SHP77 treated with DMSO at 0.1 percent for 48 hours (cell line): ENCODE measurements at places on chromosomes 4 and X.

- DNase-seq = no peak
Measured at GRCh38 chr4:187175197-187175596, 451.5 kb upstream of the FAT1 start.

DNA sequence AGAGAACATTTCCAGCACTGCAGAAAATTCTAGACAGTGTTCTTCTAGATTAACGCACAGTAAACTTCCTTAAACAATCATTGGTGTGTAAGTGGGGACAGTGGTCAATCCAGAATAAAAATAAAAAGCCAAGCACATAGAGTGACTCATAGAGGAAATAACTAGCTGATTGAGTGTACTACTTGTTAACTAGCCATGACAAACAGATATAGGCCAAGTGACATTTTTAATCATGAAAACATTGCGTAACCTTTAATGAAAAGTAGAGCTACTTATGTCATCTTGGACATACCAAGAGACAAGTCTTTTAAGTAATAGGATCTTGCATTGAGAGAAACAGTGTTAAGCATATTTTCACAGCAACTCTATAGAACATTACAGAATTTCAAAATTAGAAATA, 233.9 kb upstream of the MAB21L2 start:
- DNase-seq = no peak

DNA sequence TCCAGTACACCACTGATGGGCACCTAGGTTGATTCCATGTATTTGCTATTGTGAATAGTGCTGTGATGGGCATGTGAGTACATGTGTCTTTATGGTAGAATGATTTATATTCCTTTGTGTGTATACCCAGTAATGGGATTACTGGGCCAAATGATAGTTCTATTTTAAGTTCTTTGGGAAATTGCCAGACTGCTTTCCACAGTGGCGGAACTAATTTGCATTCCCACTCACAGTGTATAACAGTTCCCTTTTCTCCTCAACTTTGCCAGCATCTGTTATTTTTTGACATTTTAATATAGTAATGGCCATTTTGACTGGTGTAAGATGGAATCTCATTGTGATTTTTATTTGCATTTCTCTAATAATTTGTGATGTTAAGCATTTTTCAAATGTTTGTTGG, 25.9 kb downstream of the CC2D2A start:
- DNase-seq = no peak

DNA sequence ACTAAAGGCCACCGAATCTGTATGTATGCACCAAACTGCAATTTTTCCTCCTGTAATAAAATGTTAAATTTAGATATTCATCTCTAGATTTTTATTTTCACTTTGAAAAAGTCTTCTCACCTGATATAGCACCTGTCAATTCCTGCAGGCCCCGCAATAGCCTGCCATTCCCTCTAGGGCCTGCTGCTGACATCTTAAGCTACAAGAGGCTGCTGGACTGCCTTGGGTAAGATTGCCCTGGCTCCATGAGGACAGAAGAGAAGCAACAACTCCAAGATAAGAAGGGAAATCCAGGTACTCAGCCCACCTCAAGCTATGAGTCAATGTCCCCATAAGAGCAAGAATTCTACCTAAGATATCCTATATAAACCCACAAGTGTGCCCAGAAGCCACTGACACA, 230.2 kb upstream of the AGTR2 start:
- DNase-seq = no peak

- DNase-seq = no peak
Measured at GRCh38 chr4:19285146-19285545, 966.6 kb upstream of the SLIT2 start.

DNA sequence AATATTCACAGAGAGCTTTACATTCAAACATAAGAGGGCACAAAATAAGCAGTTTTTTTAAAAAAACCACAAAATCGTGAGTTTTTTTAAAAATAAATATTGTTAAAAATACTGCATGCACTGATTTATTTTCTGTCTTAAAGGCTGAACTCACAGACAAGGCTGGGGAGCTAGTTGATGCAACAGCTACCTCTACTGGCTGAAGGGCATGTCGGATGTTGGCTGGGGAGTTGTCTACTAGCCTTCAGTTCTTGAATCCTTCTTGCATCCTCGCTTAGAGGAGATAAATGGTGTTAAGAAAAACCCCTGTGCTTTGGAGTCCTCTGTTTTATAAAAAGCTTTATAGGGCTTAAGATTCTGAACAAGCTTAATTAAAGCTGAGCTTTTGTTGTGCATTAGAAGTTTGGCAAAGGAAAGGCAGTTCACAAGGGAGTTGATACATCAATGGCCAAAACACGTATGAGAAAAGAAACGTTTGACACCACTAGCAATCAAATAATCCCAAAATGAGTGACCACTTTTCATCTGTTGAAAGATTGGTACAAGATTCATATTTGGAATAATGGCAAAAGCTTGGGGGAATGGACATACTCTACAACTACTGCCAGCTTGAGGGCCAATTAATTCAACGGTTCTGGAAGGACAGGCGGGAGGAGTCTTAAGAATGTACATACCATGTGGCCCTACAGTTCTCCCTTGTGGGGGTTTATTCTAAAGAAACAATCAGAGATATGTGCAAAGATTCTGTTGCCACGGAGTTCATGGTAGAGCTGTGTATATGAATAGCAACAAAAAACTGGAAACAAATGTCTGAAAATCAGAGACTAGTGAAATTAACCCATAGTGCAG, 94.7 kb downstream of the SEL1L3 start:
- no peak for DNase-seq

GRCh38 chr4:161577579-161578301, 586.1 kb downstream of the FSTL5 start:
- no peak for DNase-seq

- no peak for DNase-seq
Measured at GRCh38 chr4:65383589-65384305, 286.5 kb downstream of the EPHA5 start.

DNA sequence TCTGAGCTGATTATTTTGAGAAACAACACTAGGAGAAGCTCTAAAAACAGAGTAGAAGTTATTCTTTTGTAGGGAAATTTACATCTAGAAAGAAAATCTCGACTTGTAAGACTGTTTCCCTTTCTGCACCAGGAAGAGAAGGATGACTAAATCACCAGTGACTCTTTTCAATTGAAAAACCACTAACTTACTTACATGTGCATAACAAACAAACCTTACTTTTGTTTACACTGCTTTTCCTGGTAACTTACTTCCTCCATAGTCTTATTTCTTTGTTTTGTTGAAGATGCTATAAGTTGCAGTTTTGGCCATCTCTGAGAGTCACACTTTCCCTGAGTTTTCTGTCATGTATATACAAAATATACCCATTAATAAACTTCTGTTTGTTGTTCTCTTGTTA, 293.6 kb upstream of the FAT4 start:
- DNase-seq = no peak

- DNase-seq = no peak
Measured at GRCh38 chrX:134406356-134407064, 53.5 kb upstream of the HPRT1 start.

GRCh38 chr4:119027811-119028210, 107.8 kb upstream of the MYOZ2 start:
- DNase-seq = no peak

GRCh38 chr4:99586322-99586721, 11.7 kb downstream of the MTTP start:
- DNase-seq = no peak

- no peak for DNase-seq
Measured at GRCh38 chr4:90330546-90330945, 203.4 kb downstream of the CCSER1 start.

- no peak for DNase-seq
Measured at GRCh38 chrX:78748846-78749245, 1.3 kb downstream of the LPAR4 start.

DNA sequence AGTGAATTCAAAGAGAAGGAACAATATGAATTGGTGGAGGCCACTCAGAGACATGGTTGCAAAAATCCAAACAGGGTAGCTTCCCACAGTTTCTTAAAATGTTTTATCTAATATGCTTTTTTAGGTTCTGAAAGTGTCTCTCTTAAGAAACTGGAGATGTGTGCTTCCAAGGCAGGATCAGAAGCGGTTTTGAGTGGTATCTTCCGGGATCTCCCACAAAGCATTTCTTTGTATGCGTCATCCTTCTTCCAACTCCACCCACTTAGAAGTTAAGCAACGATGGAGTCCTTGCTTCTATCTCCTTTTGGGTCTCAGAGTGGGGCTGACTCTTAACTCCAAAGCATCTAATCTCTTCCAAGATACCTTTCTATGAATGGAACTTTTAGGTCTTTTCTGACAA, 196.7 kb downstream of the MID1 start:
- no peak for DNase-seq

DNA sequence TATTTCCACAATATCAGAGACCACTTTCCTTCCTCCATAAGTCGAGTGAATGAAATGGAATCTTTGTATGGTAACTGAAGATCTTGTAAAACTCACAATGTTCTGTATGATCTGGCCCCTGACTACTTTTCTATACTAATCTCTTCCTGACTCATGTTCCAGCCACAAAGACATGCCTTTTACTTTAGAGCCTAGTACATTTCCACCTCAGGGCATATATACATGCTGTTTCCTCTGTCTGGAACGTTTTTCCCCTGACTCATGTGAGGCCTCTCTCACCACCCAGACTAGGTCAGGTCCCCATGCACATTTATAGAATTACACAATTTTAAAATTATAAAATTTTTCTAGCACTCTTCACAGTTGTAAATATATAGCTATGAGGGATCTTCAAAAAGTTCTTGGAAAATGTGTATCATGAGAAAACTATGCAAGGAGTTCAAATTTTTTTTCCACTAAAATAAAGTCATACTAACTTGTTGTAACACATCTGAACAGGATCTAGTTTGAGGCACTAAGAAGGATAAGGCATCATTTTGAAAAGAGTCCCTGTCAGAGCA, 208.8 kb downstream of the SH2D1A start:
- DNase-seq = no peak

- DNase-seq = no peak
Measured at GRCh38 chr4:101669138-101669831, 121.2 kb upstream of the BANK1 start.

DNA sequence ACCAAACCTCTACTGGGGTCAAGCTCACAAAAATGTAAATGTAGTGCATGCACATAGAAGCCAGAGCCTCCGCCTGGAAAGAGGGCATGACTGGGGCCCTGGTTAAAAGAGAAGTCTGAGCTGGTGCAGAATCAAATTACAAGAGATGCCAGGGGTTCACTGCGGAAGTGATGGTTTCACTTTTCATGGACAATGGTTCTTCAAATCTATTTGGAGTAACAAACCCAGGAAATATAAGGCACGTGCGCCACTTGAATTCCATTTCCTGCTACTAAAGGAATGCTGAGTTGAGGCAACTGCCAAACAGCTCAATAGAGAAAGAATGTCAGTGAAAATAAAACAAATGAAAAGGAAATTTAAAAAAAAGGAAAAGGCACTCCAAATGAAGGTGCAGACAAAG, 79.8 kb downstream of the FUNDC1 start:
- no peak for DNase-seq
